ENCODE measurements at places on chromosomes 6 and 20. TPM values are rescaled to one million over a fixed set of nuclear protein-coding genes. Genes with fewer than 3 reads are reported as not detected.

- peak; percentile 87 for DNase-seq
These were observed 12.4 kb upstream of the ZSCAN9 start for GRCh38 chr6:28212510-28213212.

- no peak for DNase-seq
These were observed 825.5 kb upstream of the MANEA start for GRCh38 chr6:94751641-94752329.

GRCh38 chr6:21824431-21825177, 231.1 kb downstream of the SOX4 start:
- DNase-seq = no peak

Gene KCTD20
- 120 TPM for total RNA-seq

Gene GGTLC1
- not detected for total RNA-seq

Gene EBF4
- total RNA-seq = 0.76 TPM

Gene ADGRF1
- total RNA-seq = not detected

Data from GM23248 (cell line).